ENCODE measurements at places on chromosomes 16 and 17.

DNA sequence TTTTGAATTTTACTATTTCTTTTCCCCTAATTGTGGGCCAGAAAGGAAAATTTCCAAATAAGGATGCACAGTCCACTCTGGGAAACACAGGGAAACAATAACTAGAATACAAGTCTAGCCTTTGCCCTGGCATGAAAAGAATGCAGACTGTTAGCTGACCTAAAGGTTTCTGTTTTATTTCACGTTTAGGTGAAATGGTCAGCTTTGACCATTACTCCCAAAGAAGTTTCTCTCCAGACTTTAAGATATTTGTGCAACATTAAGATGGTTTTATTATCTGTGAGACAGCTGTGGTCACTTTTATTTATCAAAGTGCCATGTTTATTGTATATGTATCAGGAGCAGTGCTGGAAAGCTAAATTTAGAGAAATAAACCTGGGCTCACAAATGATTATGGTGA, 163.9 kb downstream of the SPECC1 start:
- ATAC-seq, result no peak

- peak; percentile 87 for ATAC-seq
Observed at GRCh38 chr17:2259769-2260536, 43.6 kb downstream of the SMG6 start.

- ATAC-seq, result peak; percentile 51
Observed at GRCh38 chr16:49281843-49282642, 405 bp upstream of the CBLN1 start.

- ATAC-seq, result no peak
Observed at GRCh38 chr16:30342751-30343490, 12.2 kb downstream of the CD2BP2 start.

DNA sequence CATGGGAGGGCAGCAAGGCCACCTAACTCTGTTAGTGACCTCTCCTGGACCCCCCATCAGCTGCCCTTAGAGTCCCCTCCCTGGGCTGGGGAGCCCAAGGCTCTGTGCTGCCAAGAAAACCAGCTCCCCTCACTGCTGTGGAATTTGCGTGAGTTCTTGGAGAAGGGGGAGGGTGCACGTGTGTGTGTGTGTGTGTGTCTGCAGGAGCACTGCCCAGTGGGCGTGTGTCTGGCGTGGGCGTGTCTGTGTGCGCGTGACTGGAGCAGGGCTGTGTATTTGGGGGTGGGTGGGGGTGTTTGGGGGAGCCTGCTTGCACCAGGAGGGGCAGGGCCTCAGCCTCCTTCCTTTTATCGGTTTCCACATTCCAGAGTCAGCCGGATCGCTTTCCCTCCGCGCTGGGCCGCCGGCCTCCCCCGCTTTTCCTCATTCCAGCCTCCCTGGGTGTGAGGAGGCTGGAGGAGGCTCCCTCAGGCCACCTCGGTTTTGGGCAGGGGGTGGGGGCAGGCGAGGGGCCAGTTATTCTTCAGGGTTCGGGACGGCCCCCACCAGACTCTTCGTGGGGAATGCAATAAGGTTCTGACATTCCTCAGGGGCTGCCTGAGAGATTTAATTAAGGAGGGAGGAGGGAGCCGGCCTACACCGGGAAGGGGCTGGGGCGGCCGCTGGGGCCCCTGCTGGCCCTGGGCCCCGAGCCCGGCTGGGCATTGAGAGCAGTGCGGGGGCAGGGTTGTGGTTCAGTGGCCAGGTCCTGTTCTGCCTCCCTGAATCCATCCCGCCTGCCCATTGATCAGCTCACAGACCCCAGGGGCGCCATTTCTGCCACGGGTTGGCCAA, 2.5 kb downstream of the VASN start:
- ATAC-seq, result no peak

GRCh38 chr17:27049104-27049784, 244.7 kb upstream of the WSB1 start:
- ATAC-seq, result peak; percentile 20

- no peak for ATAC-seq
Observed at GRCh38 chr17:4605826-4606225, 21.5 kb downstream of the SMTNL2 start.

DNA sequence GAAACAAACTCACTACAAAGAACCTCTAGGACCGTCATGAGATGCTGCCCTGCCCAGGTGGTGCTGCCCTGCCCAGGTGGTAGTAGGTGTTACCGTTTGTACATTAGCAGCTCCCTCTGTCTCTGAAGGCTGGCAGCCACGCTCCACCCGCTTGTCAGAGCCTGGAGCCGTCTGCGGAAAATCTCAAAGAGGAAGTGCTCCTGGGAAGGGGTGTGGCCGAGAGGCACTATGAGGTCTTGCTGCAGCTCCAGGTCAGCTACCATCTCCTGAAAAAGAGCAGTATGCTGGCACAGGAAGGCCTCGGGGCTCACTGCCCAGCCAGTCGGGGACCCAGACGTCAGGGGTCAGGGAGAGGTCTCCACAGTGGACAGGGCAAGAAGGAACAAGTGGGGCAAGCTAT, 28.3 kb downstream of the ZNF276 start:
- ATAC-seq, result no peak

DNA sequence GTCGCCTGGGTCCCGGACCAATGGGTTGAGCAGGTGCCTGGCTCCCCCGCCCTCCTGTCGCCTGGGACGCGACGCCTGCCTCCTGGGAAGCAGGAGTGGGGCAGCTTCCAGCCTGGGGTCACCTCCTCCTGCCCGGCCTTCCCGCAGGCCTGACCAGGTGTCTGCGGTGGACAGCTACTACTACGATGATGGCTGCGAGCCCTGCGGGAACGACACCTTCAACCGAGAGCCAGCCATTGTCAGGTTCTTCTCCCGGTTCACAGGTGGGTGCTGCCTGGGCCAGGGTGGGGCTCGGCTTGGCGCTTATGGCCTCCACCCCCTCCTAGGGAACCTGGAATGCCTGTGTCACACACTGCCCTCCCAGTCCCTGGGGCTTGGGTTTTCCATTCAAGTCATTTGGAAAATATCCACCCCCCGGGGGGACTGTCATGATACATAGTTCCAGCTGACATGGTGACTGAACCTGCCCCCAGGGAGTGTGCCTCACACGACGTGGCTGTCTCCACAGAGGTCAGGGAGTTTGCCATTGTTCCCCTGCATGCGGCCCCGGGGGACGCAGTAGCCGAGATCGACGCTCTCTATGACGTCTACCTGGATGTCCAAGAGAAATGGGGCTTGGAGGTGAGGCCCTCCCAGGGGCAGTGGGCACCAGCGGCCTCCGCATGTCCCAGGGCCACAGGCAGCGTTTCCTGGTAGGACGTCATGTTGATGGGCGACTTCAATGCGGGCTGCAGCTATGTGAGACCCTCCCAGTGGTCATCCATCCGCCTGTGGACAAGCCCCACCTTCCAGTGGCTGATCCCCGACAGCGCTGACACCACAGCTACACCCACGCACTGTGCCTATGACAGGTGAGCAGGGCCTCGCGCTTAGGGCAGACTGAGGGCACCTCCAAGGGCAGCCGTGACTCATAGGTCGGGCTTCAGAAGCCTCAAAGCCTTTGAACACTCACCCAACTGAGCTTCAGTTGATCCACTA, 2.3 kb downstream of the DNASE1 start:
- ATAC-seq, result peak; percentile 78

- no peak for ATAC-seq
Observed at GRCh38 chr17:27181935-27182334, 112.0 kb upstream of the WSB1 start.

DNA sequence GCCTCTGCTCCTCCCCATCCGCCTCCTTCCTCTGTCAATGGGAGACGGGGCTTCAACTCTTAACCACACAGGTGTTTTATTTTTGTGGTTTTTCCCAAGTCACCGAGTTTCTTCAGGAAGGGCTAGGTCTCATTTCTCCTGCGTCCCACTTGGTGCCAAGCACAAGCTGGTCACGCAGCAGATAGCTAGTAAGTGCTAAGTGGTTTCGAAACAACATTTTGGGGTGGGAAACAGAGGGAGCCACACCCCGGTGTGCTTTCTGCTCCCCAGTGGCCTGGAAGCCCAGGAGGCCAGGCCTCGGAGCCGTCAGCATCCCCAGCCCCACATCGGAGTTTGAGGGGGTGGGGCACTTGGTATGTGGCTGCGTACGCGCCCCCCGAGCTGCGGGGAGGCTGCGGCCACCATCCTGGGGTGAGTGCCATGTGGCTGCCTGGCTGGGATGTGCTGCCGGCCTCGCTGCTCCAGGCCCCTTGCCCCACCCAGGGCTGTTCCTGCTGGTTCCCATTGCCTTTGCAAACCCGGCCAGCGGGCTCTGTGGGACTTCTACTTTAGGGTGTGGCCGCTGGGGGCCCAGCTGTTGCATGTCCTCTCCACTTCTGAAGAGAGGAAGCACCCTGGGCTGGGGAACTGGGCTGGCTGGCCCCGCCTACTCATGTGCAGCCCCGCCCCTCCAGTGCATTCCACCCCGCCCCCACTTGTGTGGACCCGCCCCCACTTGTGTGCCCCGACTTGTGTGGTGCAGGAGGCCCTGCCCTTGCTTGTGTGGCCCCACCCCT, 55.6 kb downstream of the BAIAP2 start:
- ATAC-seq, result no peak

DNA sequence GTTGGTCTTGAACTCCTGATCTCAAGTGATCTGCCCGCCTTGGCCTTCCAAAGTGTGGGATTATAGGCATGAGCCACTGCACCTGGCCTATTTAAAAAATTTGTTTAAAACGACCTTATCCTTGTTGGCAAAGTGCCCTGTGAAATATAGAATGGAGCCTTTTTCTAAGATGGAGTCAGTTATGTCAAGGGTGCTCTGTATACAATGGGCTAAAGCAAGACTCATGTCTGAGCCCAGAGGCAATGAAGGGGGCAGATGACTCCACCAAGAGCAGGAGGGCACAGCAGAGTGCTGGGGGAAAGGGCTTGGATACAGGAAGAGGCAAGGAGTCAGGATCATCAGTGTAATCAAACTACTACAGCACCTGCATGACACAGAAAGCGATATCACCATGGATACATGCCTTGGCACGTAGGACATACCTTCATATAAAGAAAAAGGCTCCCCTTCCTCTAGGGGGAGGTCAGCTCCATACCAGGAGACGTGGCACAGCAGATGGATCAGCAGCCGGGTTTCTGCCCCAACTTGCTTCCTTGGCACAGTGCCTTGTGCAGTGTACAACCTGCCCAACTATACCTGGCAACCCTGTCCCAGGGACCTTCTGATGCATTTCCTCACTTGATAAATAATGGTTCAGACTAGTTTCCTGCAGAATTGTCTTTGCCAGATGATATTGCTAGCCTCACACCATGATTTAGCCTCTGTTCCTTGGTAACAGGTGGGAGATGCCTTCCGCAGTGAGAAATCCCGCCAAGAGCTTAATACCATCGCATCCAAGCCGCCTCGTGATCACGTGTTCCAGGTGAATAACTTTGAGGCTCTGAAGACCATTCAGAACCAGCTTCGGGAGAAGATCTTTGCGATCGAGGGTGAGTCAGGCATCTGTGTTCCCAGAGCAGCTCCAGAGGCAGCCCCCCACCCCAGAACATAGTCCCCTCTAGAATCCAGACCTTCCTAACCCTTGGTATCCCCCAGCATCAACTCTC, 15.3 kb downstream of the ITGAM start:
- ATAC-seq, result no peak

All from activated CD4-positive, CD25-positive, alpha-beta regulatory T cell treated with anti-CD3 and anti-CD28 coated beads, Interleukin-2, amount 50 U/mL, for 24 hours (primary cell).